ENCODE measurements at places on chromosomes 16 and 17.

- no peak for DNase-seq
Observed at GRCh38 chr16:9566099-9566498, 474.7 kb downstream of the HAPSTR1 start.

DNA sequence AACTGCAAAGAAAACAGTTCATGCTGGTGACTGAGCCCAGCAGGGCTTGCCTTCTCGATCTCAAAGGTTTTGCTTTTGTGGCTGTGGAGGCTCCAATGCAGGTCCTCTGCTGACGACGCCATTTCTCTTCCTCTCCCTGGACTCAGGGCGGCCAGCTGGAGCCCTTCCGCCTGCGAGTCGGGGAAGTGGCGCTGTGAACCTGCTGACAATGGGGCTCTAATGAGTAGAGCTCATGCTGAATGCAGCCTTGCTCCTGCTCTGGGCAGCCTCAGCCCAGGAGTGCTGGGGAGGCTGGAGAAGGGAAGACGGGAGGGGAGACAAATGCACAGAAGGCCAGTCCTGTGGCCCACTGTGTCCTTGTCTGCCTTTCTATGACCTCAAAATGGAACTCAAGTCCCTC is 43.8 kb downstream of the VAC14 start:
- DNase-seq: no peak

DNA sequence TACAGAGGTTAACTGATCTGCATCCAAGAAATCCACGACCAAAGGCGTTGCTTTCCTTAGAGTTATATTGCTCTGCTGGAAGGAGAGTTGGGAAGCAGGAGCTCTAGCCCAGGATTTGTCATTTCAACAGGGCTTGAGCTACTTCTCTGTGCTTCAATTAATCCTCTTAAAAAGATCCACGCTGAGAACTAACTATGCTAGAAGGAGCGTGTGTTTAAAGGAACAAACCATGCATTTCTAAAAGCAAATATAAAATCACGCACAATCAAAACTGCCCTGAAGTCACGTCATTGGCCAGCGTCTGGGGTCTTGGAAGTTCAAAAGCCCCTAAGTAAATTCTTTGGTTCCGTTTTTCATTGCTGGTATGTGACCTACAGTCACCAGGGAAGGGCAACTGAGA is 1.1 kb downstream of the ARL6IP1 start:
- peak; percentile 14 for DNase-seq

DNA sequence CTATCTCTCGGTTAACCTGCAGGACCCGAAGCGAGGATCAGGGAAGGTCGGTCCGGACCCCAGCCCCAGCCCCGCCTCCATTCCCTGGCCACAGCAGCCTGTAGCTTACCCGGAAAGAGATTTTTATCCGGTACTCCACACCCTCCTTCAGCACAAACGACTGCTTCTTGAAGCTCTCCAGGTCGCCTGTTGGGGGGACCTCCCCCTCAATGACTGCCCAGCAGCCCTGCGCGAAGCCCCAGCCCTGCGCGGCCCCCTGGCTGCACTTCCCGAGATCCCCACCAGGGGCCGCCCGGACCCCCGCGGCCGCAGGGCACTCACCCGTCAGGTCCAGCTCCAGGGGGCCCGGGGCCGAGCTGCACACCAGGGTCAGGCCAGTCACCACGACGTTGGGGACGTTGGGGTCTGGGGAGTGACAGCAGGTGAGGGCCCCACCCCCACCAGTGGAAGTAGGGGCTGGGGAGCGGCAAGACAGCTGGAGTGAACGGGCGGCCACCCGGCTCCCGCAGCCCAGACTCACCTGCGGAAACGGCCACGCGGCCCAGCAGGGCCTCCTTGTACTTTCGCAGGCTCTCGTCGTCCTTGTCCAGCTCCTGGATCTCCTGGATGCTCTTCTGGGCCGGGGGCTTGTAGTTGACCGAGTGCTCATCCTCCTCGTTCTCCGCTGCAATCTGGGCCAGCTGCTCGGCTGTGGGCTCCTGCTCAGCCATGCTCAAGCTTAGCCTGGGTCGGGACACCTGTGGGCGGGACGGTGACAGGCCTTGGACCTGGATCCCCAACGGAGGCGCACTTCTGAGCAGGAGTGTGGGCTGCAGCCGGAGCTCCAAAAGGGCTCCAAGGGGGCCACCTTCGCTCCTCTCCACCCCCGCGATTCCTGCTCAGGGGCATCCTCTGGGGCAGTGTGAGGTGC is 1.7 kb downstream of the ARHGDIA start:
- peak; percentile 38 for DNase-seq

DNA sequence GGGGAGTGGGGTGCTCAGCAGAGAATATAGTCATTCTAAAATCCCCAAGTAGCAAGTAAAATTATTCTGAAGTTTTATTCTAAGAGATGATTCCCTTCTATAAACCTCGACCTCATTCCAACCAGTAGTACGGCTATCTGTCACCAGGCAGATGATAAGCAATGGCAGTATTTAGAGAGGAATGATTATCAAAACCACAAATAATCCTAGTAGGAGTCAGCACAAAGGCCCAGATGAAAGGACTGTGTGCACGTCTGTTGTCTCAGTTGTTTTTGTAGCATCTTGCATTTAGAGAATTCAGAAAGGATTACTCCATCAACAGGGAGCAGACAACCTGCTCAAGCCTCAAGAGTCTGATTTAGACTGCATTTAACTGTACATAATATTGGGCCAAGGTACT is 21.2 kb downstream of the EZH1 start:
- DNase-seq: no peak

- no peak for DNase-seq
Observed at GRCh38 chr16:88281858-88282563, 100.7 kb upstream of the ZNF469 start.

All from fibroblast of pulmonary artery (primary cell).